Smooth muscle cell of the umbilical artery (primary cell): ENCODE measurements at places on chromosomes 16 and 17. TPM values are rescaled to one million over a fixed set of nuclear protein-coding genes. Genes with fewer than 3 reads are reported as not detected.

Gene CXCL16
- total RNA-seq, result 0.37 and 0.89 TPM in 2 replicates

Gene ZNF668
- 8.3 and 9.8 TPM in 2 replicates for total RNA-seq

Gene PRCD
- total RNA-seq, result 1.2 and 1.5 TPM in 2 replicates

Gene MEAK7
- total RNA-seq, result 14.8 and 50.7 TPM in 2 replicates

Gene SDR42E2
- total RNA-seq, result not detected in 2 replicates

Gene RDM1
- total RNA-seq, result 0.30 and 0.46 TPM in 2 replicates

Gene DPEP3
- not detected in 2 replicates for total RNA-seq

Gene CLEC18A
- total RNA-seq, result 0.32 and 1.5 TPM in 2 replicates

Gene CHST6
- total RNA-seq, result 4.5 and 6.2 TPM in 2 replicates

Gene ZNF287
- 5.3 and 5.6 TPM in 2 replicates for total RNA-seq

Gene TMEM114
- total RNA-seq, result not detected in 2 replicates

Gene CCL5
- total RNA-seq, result under 0.01 and 0.14 TPM in 2 replicates

Gene CLEC18C
- total RNA-seq, result 0.23 and 0.59 TPM in 2 replicates

Gene CAPNS2
- 0.89 and 1.2 TPM in 2 replicates for total RNA-seq

Gene RAB26
- total RNA-seq, result 2.3 and 3.0 TPM in 2 replicates

Gene KCNG4
- not detected in 2 replicates for total RNA-seq

Gene MYL4
- total RNA-seq, result 0.23 TPM in 1 of 2 replicates, not detected in the other

Gene KRT31
- total RNA-seq, result not detected in 2 replicates

Gene PCGF2
- 3.9 and 6.9 TPM in 2 replicates for total RNA-seq

Gene DBNDD1
- total RNA-seq, result 0.89 and 3.5 TPM in 2 replicates

Gene NRN1L
- not detected in 2 replicates for total RNA-seq

Gene KRTAP4-5
- not detected in 2 replicates for total RNA-seq

Gene GCGR
- total RNA-seq, result not detected in 2 replicates

Gene TBX2
- total RNA-seq, result 30.0 and 32.3 TPM in 2 replicates

Gene KRT23
- total RNA-seq, result 0.28 TPM in 1 of 2 replicates, not detected in the other

Gene MMP25
- not detected in 2 replicates for total RNA-seq

Gene ITGAL
- 0.89 TPM in 1 of 2 replicates, not detected in the other for total RNA-seq

Gene ZFP1
- 21.0 and 36.2 TPM in 2 replicates for total RNA-seq

Gene SHISA9
- total RNA-seq, result under 0.01 TPM in 1 of 2 replicates, not detected in the other

Gene FAM20A
- total RNA-seq, result 0.14 and 3.6 TPM in 2 replicates

Gene GJC1
- total RNA-seq, result 13.1 and 43.7 TPM in 2 replicates

Gene IL4R
- 30.3 and 38.9 TPM in 2 replicates for total RNA-seq

Gene LRRC3C
- not detected in 2 replicates for total RNA-seq

Gene MT1H
- total RNA-seq, result not detected in 2 replicates

Gene TBC1D3D
- 0.37 TPM in 1 of 2 replicates, not detected in the other for total RNA-seq

Gene CDR2L
- total RNA-seq, result 19.9 and 47.2 TPM in 2 replicates

Gene LGALS9B
- not detected in 2 replicates for total RNA-seq

Gene WSCD1
- 0.05 and 0.30 TPM in 2 replicates for total RNA-seq

Gene FSCN2
- total RNA-seq, result 1.2 and 2.7 TPM in 2 replicates

Gene ATP2A1
- total RNA-seq, result under 0.01 and 1.0 TPM in 2 replicates

Gene MPV17L
- total RNA-seq, result 0.23 and 0.89 TPM in 2 replicates

Gene FNDC8
- not detected in 2 replicates for total RNA-seq

Gene ZPBP2
- total RNA-seq, result not detected in 2 replicates

Gene HOXB3
- total RNA-seq, result 5.6 and 8.4 TPM in 2 replicates
